Hematopoietic multipotent progenitor cell treated with erythropoietin and hydrocortisone succinate and interleukin-3 and kit ligand, for 17 days (in vitro differentiated cells): ENCODE measurements at places on chromosomes 12 and 14.

GRCh38 chr14:51472881-51473280, 178.8 kb upstream of the FRMD6 start:
- DNase-seq: no peak

DNA sequence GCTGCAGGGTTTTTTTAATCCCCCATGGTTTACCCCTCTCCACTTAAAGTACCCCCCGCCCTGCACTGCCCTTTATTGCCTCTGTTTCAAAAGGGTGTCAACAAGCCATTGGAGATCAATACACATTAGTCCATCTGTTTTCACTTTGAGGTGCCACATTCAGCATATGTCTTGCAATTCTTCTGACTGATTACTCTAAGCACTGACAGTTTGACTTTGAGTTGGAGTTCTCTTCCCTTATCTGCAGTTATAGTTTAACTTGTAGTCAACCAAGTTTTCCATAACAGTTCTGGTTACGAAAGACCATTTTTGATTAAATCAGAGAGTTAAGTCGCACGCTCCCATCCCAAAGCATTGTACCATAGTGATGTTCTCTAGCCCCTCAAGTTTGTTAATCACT, 260.8 kb upstream of the TBX3 start:
- no peak for DNase-seq

DNA sequence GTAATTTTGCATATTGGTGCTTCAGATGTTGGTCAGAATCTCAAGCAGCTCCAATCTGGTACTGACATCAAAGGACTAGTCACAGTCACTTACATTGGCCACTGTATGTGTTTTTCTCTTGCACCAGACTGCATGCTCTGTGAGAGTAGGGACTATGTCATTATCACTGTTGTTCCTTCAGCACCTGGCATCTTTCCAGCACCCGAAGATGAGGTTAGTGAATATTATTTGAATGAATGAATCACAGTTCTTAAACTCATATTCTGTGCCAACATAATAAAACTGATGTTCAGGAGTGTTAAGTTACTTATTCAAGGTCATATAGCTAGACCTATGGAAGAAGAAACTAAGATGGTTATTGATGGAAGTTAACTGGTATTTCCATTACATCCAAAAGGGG, 204.5 kb upstream of the TBX3 start:
- DNase-seq: no peak

DNA sequence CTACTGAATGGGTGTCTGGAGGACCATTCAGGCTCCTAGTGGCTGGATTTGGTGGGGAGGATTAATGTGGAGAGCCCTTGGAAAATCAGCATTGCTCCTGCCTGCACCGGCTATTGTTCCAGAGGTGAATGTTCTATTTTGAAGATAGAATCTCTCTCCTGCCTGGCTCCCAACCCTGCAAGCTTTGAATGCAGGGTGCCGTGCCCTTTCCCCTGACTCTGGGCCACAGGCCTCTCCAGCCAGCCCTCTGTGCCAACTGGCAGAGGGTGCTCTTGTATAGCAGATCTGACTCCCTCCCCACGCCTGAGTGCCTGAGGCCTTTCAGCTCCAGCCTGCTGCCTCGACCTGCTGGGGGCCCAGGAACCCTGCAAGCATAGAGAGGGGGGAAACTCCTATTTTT, 106.8 kb downstream of the TMEM260 start:
- no peak for DNase-seq

DNA sequence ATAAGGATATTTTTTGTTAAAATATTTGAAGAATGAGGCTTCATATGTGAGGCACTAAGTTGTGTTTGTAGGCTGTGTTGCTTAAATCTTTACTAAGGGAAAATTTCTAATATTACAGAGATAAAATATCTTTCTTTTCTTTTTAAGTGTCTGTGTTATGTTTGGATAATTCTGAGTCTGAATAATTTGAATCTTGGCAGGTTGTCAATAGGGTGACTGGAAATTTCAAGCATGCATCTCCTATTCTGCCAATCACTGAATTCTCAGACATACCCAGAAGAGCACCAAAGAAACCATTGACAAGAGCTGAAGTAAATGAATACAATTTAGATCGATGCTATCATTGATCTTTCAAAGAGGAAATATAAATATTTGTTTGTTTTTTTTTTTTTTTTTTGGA, 29.4 kb downstream of the TMPO start:
- DNase-seq: no peak

DNA sequence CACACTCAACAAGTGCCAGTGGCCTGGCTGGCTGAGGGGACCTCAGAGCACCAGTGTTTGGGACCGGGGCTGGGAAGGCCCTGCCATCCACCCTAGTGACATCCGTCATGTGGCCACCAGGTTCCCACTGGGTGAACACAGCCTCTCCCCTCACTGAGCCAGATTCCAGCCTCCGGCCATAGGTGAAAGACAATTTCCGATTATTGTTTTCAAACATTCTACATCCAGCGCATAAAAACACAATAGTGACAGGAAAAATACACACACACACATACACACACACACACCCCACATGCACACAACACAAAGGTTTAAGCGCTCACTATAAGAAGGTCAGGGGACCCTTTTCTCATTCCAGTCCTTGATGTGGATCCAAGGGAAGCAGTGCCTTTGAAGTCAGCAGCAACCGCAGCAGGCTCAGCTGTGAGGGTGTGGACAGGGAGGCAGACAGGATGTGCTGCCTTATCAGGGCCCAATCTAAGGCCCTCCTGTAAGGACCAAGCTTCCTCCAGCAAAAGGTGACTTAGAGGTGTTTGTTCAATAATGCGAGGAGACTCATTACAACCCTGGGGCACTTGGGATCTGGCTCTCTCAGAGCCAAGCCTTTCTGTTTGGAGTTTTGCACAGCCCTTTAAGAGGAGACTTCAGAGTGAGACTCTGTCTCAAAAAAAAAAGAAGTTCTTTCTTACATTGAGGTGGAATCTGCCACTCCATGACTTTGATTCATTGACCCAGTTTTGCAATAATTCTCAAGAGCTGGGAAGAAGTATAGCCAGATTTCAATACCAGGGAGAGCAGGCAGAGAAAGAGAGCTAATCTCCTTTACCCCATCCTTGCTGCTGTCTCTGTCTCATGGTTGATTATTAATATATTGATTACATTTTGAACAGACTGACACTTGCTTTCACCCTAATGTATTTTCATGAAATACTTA, 227.8 kb downstream of the ZFP36L1 start:
- no peak for DNase-seq

- DNase-seq: no peak
Observed at GRCh38 chr12:106135075-106135474, 3.7 kb downstream of the NUAK1 start.

GRCh38 chr12:3681595-3682061, 71.3 kb downstream of the CRACR2A start:
- no peak for DNase-seq

DNA sequence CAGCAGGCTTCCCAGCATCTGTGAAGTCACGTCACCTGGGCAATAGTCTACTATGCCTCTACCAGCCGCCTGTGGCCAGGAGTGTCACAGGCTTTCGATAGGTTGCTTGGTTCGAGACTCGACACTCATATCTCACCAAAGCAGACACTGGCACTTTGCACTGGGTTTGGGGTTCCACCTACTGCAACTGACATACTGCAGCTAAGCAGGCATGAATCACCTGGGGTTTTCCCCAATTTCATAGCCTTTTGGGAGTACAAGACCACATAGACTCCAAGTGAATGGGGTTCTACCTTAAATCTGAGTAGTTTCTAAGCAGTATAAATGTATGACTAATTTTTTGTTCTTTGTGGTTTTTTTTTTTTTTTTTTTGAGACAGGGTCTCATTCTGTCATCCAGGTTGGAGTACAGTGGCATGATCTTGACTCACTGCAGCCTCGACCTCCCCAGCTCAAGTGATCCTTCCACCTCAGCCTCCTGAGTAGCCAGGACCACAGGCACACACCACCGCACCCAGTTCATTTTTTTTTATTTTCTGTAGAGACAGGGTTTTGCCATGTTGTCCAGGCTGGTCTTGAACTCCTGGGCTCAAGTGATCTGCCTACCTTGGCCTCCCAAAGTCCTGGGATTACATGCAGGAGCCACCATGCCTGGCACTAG, 32.1 kb downstream of the DMAC2L start:
- peak; percentile 96 for DNase-seq

DNA sequence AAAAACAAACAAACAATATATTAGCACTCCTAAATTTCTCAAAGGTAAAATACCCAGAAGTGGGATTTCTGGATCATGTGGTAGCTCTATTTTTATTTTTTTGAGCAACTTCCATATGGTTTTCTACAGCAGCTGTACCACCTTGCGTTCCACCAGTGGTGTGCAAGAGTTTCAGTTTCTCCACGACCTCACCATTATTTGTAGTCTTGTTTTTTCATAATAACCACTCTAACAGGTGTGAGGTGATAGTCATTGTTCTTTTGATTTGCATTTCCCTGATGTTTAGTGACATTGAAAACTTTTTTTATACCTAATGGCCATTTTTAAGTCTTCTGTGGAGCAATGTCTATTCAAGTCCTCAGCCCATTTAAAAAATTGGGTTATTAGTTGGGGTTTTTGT, 127.3 kb upstream of the SLC38A2 start:
- no peak for DNase-seq

GRCh38 chr14:72924337-72924736, 1.9 kb upstream of the DCAF4 start:
- peak; percentile 30 for DNase-seq

DNA sequence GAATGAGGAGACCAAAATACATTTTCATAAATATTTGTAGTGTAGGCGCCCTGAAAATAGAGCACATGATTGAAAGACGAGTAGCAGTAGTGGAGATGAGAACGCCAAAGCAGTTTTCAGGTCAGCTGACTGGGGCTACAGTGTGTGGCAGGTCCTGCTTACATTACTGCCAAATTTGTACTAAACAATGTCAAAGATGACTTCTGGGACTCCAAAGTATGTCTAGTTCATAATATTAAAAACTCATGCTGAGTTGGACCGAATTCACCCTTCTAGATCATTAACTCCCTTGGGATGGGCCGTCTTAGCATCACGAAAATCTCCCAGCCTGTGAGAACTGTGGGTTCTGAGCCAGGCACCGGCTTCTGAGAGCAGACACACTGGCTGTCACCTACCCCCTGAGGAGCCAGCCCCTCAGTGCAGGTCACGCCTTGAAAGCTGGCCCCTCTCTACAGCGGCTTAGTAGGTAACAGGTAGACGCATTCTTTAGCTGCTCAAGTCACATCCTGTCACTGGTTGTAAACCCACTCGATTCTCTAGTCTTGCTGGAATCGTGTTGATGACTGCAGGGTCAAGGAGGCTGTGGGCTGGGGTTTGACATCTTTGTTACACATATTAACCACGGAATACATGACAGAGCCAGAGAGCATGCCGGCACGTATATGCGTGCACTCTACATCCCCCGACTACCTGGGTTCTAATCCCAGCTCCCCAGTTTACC, 210.4 kb downstream of the ETV6 start:
- no peak for DNase-seq
